CD4-positive, alpha-beta T cell treated with Interleukin-10 for 1 hour (primary cell): ENCODE measurements at places on chromosomes 2 and 18.

- no peak for DNase-seq
Observed at GRCh38 chr2:216448829-216449228, 36.5 kb downstream of the SMARCAL1 start.

GRCh38 chr18:7748251-7749007, 181.3 kb downstream of the PTPRM start:
- no peak for DNase-seq

DNA sequence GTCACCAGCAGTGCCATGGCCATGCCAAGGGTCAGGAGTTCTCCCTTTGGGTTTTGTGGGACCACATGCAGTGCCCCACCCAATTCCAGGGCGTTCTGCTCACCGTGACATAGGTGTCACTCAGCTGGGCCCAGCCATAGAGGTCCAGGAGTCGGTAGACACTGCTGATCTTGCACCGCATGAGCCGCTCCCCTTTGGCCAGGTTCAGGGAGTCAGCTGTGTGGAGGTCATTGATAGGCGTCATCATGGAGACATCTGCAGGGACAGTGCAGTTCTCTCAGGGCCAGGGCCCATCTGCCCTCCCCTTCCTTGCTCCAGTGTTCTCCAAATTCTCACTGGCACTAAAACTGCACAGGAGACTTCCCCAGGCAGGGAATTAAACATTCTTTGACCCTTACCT, 71.9 kb downstream of the ADD2 start:
- no peak for DNase-seq

- no peak for DNase-seq
Observed at GRCh38 chr2:10926191-10926820, 14.6 kb downstream of the KCNF1 start.

DNA sequence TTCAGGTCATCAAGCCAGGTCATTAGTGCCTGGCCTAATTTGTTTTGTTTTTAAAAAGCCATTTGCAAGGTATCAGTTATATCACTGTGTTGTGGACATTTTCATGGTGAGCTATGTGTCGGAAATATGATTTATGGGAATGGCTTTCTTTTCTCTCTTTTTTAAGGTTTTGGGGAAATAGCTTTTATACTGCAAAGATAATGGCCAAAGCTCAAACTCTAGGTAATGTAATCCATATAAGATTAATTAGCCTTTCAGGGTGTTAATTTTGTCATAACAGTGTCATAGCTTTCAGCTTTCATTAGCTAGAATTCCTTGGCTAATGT, 45.8 kb downstream of the PCBP1 start:
- no peak for DNase-seq

GRCh38 chr18:5771343-5771742, 124.0 kb downstream of the TMEM200C start:
- DNase-seq, result no peak

DNA sequence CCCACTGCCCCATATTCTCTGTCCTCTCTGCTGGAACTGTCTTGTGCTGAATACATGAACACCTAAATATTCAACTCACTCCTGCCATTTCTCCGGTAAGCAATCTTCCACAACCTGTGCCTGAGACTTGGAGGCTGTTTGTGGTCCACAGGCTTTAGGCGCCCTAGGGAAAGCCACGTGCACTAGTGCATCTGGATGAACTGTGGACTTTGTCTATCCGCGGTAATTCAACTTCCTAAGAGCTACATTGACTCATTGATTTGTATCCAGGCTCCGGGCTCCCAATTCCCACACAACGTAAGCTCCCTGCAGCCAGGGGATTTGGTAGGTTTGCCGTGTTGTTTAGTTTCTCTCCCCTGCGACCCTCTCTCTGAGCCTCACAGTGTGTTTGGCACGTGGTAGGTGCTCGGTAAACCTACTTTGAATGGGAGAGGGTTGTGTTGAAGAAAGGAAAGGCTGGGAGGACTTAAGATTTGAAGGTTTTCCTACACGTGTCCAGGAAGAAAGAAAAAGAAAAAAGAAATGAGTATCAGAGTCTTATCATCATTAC, 718.2 kb downstream of the DPP10 start:
- no peak for DNase-seq

DNA sequence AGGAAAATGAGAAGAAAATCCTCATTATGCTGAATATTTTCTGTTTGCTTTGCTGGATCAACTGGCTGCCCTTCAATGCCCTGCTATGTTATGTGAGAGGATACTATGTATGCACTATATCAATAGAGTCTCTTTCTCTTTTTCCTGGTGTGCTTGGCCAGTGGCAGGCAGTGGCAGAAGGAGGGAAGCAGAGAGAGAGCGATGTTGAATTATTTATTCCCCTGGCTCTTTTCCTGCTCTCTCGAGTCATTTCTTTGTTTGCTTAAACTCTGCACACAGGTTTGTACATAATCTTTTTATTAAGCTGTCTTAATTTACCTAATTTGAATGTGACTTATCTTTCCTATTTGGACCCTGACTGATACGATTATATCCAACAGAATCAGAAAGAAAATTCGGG, 1727.3 kb downstream of the SUCLG1 start:
- no peak for DNase-seq

GRCh38 chr2:120436885-120437603, 91.1 kb downstream of the INHBB start:
- no peak for DNase-seq

DNA sequence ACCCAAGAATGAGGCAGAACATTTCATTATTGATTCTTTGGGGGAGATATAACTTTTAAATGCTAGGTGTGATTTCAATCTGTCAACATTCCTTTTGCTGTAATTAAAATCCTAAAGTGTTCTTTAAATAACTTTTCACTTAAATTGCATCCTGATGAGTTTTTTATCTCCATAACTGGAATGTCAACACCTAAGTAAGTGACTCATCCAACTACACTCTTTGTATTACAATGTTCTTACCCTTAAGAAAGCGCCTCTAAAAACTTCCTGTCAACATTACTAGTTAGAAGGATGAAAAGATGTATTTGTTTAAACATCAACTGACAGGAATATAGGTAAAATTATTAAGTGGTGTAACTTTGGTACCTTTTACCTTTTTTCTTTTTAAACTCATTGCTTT, 1657.0 kb downstream of the LRP1B start:
- DNase-seq, result no peak

DNA sequence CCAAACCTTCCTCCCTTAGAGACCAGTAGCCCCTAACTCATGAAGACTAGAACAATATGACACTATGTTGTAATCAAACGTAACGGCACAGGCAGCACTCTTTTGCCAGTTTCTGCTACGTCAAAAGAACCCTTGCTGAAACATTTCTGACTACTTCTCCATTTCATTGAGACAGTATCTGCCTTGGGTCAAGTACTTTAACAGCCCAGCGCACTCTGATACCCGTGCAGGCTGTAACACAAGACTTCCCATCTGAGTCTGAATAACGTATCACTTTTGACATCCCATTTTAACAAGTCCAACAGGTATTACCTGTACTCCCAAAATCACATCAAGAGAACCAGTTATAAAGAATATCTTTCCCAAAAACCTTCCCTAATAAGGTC, 38.4 kb downstream of the TBC1D8 start:
- no peak for DNase-seq

DNA sequence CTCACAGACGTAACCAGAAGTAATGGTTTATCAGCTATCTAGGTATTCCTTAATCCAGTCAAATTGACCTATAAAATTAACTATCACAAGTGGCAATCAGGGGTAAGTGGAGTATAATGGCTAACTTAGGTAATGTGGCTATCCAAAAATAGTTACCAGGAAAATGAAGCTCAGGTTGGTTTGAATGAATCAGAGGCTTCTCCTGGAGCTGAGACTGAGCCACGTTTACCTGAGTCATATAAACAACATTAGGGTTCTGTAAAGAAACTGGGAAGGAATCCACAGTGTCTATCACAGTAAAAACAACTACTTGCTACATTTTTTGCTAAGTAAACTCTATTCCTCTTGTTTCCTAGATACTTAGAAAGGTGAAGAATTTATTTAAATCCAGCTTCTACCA, 236.0 kb upstream of the SPHKAP start:
- DNase-seq, result no peak

- no peak for DNase-seq
Observed at GRCh38 chr2:88069117-88069516, 1.5 kb downstream of the SMYD1 start.

DNA sequence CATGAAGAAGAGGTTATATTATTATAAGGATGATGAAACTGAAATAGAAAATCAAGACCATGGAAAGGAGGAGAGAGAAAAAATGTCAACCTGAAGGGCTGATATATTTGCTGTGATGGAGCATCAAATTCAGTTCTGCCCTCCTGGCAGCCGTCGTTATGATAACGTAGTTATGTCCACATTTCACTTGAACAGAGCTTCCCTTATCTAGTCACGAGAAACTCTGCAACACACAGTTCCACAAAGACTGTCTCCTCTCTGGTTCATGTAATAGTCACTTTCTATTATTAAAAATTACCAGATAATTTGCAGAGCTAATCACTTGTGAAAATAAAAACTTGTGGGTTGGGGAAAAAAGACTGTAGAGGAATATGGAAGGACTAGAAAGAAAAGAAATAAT, 19.5 kb upstream of the RBMS1 start:
- no peak for DNase-seq

DNA sequence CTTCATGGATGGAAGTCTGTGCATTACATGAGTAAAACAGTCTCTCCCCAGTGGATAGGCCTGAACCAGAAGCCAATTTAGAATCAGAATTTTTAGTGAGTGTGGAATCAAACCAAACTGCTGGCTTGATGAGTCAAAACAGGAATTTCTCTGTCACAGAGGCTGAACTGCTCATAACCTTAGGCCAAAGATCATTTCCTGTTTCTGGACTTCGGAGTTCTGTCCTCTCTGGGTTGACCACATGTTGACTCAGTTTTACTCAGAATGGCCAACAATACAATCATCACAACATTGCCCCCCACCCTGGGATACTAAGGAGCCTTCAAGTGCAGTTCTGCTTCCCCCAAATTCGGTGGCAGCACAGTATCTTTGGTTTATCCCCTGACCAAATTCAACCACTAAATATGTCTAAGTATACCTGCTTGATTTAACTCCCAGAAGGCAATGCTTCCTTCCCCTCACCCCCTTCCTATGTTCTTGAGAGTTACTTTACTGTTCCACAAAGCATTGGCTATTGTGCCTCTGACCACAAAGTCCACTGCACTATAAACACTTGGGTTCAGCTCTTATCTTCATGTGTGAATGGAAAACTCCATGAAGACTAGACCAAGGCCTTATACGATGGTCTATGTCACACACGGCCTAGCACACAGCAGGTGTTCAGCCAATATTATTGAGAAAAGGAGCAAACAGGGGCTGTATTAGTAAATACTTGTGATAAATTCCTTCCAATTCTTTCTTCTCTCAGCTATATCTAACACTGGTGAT, 67.8 kb downstream of the NXPH2 start:
- no peak for DNase-seq

DNA sequence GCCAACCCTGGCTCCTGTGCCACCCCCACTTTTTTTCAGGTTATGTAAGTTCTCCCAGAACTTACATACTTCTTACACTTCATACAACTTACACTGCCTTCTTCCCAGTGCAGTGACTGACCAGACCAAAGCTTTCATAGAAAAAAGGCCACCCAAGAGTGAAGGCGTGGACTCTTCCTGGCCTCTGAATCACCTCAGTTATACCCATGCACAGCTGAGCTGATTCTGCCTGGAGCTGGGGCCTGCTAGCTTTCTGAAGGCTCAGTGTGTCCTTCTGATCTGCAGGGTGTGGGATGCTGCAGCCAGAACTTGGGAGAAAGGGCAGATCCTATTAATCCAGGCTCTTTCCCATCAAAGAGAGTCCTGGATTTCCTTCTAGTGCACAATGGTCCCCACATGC, 216.1 kb downstream of the TTC32 start:
- no peak for DNase-seq

DNA sequence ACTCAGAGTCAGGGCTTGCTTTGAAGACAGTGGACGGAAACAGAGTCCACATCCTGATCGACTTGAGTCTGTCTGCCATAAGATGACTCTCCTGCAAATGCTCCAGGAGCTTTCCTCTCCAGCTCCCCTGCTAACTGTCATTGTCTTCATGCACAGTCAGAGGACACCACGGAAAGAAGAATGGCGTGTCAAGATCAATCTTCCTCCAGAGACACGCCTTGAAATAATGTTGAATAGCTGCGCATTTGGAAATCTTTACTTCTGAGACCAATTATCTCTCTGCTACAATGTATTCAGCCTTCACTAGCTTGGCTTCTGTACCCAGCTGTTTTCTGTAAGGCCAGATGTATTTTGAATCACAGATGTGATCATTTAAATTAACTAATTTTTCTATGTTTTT, 457.2 kb downstream of the CDH2 start:
- no peak for DNase-seq

GRCh38 chr18:9547782-9548181, 66.6 kb downstream of the PPP4R1 start:
- no peak for DNase-seq

GRCh38 chr18:24115628-24116027, 23.2 kb upstream of the CABYR start:
- no peak for DNase-seq

DNA sequence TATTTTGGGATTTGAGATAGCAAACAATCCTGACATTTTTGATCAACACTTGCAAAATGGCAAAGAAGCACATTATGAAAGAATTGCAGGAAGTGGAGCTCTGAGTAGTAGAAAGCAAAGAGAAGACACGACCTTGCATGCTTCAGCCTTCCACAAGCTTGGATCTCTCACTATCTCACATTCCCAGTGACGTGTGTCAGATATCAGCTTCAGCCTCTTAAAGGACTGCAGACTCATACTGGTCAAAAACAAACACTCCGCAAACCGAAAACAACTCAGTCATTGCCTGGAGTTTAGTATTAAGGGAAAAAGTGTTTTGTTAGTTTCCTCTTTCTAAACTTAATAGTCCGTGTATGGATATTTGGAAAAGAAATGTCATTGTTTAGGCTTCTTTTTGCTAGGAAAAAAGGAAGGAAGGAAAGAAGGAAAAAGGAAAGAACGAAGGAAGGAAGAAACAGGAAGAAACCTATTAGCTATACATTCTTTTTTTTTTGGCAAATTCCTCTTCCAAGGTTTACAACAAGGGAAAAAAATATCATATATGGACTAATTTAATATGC, 32.6 kb upstream of the SLC40A1 start:
- DNase-seq, result no peak

DNA sequence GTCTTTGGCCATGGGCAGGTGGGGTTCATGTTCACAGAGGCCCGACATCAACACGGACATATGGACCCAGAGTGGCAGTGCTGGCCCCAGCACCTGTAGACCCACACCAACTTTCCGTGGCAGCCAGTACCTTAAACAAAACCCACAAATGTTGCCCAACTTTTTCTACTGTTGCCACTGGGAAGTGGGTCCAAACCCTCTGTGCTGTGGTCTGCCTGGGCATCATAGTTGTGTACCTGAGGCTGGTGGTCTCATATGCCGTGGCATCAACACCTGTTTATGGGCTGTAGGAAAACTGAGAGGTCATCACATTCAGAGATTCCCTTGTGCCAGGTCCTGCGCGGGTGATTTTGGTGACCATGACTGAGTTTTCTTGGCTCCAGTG, 79.9 kb downstream of the SH3RF3 start:
- no peak for DNase-seq
